Mucosa of descending colon (tissue), 3 donors: ENCODE measurements at places on chromosomes 5 and 9. TPM values are rescaled to one million over a fixed set of nuclear protein-coding genes. Genes with fewer than 3 reads are reported as not detected.
A peak's percentile ranks its signal among the peaks of the same experiment; 100 is the strongest.

DNA sequence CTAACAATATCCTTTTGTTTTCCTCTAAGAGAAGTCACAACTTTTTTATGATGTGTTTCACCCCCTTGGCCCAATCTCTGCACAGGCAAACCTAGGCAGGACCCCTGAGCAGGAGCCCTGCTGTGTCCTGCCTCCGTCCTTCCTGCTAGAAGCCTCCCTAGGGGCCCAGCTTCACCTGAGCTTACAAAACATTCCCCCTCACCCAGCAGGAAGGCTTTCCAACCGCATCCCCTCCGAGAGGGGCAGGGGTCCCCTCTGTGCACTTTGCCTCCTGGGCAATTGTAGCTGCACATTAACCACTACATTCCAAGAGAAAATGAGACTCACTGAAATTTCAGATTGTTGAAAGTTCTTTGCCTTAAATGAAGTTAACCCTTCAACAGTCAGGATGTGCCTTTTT is 176.2 kb downstream of the IRX2 start:
- DNase-seq = no peak

GRCh38 chr9:89606624-89607311 is 2.0 kb downstream of the GADD45G start:
- peak; percentile 74 for DNase-seq

GRCh38 chr9:127898433-127899127 is 823 bp downstream of the ST6GALNAC6 start:
- DNase-seq = no peak

Gene NIPSNAP3A
- 23.7 TPM for total RNA-seq

DNA sequence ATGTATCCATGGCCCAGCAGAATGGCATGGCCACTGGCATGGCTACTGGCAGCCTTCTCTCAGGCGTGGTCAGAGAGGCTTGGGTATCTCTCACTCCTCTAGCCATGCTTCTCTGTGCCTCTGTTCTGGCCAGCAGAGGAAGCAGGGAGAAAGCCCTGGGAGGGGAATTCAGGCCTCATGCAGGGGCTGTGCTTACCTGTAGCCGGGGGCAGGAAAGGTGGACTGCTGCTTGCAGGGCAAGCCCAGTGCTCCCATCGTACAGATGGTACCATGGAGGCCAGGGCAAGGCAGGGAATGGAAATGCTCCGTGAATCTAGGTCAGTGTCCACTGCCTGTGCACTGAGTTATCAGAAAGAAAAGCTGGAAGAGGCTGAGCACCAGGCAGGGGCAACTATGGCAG is 2.7 kb downstream of the OR13J1 start:
- DNase-seq = no peak

DNA sequence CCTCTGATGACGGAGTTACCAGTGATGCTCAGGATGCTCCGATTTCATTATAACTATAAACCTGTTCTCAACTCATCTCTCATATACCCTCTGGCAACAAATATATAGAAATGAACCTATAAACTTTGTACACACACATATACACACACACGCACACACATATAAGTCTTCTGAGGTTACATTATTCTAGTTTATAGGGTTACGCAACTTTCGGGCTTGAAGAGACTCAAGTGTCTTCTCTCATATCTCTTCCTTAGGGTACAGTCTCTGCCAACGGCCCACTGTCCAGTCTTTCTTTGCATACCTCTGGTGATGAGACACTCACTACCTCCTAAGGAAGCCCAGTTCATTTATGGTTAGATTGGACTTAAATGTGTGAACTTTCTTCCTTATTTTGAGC is 69.4 kb upstream of the TBC1D2 start:
- DNase-seq = no peak

DNA sequence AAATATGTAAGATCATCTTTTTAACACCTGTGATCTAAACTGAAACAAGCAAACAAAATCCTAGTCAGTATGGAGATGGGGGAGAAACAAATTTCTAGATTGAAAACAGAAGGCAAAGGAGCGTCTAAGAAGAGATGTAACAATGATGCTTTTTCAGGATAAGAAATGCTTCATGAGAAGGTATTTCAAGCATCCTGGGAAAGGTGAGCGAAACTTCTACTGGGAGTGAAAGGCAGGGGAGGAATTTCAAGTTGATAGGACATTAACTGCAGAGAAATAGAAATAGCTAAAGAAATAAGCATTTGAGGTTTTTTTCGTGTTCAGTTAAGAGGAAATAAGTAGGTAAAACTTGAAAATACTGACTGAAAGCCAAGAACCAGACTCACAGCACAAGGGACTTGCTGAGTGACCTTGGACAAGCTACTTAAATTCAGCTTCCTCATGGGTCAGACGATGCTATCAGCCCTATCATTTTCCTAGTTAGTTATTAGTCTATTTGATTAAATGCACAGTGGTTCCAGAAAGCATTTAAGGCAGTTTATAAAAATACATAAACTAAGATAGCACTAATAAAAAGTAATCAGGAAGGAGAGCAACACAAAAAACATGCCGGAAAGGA is 406.3 kb downstream of the PDE4D start:
- DNase-seq = no peak

DNA sequence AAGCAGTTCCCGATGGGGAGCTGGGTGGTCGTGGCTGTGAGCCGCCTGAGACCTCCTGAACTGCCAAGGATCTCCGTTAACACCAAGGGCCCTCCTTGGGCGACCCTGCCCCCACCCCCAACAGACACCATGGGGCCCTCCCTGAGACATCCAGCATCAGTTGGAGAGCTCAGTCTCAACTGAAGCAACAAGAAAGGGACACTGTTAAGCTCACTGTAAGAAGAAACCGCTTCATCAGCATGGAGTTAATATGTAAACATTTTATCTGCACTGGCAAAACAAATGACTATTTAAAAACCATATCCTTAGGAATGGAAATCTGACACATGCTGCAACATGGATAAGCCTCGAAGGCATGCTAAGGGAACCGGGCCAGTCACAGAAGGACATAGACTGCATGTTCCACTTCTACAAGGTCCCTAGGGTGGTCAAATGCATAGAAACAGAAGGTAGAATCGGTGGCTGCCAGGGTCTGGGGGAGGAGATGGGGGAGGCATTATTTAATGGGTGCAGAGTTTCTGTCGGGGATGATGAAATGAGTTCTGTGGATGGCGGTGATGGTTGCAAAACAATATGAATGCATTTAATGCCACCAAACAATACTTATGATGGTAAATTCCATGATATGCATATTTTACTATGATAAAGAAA is 47.4 kb downstream of the ROR2 start:
- DNase-seq = no peak
